ENCODE measurements at places on chromosomes 11 and 22.

DNA sequence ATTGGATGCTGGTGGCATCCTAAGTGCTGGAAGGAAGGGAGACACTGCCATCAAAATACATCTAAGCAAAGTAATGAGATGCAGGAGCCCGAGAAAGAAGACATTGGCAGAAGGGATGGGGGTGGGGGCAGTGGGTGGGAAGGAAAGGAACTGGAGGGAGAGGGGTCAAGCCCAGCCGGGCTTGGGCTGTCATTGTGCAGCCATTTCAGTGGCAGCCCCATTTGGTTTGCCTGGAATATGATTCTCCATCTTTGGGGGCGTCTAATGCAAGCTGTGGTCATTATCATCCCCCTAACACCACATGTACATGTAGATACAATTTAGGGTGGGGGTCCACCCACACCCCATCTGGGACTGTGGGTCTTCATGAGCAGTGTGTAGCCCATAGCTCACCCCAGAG is 13.9 kb upstream of the ACCSL start:
- no peak for DNase-seq

DNA sequence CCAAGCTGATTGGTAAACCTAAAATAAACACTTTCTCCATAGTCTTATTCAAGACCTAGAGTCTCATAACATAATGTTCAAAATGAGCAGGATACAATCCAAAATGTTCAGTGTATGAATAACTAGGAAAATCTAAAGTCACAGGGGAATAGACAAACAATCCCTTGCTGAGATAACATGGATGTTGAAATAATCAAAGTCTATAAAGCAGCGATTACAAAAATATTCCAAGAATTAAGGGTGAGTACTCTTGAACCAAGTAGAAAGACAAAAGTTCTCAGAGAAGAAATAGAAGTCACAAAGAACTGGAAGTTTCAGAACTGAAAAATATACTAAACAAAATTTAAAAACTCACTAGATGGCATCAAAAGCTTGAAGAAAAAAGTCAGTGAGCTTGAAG is 561.0 kb downstream of the INSC start:
- no peak for DNase-seq

- DNase-seq, result no peak
Measured at GRCh38 chr11:110454609-110455008, 24.9 kb downstream of the FDX1 start.

- no peak for DNase-seq
Measured at GRCh38 chr11:30585892-30586250, 282 bp downstream of the MPPED2 start.

DNA sequence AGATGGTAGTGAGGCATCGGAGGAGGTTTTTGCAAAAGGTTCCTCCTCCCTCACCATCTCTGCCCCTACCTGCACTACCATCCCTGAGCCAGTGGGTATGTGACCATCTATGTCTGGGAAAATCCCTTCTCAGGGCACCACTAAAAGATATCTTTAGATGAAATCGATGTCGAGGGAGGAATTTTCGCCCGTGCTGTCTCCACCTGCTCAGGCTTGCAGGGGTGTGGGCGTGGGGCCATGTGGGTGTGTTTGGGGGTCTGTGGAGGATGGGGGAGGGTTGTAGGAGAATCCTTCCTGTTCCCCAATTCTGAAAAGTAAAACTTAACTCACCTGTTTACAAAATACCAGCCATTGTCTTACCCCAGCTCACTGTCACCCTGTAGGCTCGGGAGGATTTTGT is 12.4 kb downstream of the MPPED1 start:
- no peak for DNase-seq

- DNase-seq, result no peak
Measured at GRCh38 chr22:24894998-24895397, 51.5 kb downstream of the LHFPL7 start.

GRCh38 chr11:59660621-59661020 is 8.2 kb downstream of the PATL1 start:
- DNase-seq, result no peak

- no peak for DNase-seq
Measured at GRCh38 chr11:4862447-4863236, 13.6 kb upstream of the OR51S1 start.

DNA sequence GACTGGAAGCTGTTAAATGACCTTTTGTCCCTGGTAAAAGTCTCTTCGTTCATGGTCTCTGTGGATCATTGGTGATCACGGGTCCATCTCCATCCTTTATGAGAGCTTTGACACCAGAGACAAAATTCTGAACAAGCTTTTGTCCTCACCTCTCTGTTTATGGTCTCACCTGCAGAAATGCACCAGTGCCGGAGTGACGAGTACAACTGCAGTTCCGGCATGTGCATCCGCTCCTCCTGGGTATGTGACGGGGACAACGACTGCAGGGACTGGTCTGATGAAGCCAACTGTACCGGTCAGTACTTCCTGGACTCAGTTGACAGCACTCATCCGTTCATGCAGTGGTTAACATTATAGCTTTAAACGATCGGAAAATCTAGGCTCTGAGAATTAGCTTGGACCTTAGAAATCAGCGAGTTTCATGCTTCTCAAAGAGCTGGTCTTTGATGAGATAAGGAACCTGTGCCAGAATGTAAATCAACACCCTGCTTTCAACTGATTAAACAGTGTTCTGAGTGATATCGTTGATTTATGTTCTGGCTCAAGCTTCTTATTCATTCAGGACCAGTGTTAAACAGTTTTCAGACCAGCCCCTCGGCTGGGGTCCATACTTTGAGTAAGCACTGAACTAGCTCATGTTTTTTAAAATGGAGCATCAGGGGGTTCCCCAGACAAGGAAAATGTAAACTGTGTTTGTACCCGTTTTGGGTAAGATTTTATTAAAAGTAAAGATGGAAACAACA is 124.5 kb upstream of the SORL1-AS1 start:
- no peak for DNase-seq

DNA sequence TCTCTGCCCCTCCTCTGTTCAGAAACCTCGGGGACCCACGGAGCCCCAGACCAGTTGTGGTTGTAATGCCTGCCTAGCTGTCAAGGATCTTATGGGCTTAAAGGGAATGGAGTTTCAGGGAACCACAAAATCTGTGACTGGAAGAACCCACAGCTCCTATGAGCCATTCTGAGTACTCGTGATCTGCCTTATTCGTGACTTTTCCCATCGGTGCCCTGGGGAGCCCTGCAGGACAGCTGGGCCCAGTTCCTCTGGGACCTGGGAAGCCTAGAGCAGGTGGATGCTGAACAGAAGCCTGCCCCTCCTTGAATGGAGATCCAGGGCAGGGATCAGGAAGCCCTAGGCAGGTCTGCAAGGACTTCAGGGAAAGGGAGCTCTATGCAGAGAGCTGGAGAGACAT is 42.1 kb upstream of the TTC12 start:
- no peak for DNase-seq

- no peak for DNase-seq
Measured at GRCh38 chr11:9762531-9762930, 98.7 kb downstream of the SWAP70 start.

DNA sequence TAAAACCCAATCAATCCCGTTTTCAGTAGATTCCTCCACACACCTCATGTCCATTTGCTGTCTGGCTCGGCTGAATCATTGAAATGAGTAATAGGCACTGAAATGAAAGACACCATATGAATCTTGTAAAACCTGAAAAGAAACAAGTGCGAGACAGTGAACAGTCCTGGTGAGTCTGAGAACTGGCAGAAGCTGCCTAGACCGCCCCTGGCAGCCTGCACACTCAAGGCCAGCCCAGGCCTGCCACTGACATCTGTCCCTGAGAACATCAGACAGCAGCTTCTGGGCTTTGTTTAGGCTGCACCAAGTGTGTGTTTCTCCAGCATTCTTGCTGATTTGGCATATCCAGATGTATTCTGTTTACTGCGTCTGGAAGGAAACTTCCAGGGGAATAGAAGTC is 44.8 kb downstream of the ENDOD1 start:
- no peak for DNase-seq

DNA sequence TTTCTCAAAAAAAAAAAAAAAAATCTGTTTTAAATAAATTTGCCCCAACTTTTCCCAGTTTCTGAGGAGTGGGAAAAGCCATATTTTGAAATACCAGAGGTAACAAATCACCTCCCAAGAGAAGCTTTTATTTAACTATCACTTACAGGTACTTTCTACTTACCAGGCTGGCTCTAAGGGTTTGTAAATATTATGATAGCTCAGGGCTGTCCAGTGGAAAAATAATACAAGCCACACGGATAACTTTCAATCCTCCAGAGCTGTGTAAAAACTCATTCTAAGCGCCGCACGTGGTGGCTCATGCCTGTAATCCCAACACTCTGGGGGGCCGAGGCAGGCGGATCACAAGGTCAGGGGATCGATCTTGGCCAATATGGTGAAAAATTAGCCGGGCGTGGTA is 5.6 kb upstream of the SEC14L4 start:
- no peak for DNase-seq

DNA sequence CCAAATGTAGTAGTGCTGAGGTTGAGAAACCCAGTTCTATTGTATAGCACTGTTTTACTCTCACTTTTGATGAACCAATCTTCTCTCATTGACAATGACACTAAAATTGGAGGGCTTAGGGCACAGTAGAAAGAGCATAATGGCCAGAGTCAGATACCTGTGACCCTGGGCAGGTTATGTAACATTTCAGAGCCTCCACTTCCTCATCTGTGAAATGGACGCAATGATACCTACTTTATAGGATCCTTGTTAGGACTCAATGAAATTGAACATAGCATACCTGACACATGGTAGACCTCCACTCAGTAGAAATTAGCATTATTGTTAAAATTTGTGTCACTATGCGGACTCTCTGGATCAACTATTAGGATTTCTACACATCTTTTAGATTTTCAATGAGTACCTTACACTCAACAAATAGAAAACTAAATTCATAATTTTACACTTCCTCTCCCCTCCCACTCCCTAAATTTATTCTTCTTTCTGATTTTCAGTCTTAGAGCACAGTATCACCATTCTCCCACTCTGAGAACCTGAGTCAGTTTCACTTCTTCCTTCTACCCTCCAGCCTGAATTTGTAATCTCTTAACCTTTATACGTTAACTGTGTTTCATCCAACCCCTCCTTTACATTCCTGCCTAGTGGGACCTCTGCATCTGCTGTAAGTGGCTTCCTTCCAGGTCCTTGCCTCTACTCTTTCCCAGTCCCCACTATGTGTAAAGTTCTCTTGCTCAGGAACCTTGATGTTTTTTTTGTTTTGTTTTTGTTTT is 78.3 kb downstream of the MICAL2 start:
- DNase-seq, result no peak

- no peak for DNase-seq
Measured at GRCh38 chr11:58977470-58977869, 38.2 kb downstream of the GLYATL1 start.

DNA sequence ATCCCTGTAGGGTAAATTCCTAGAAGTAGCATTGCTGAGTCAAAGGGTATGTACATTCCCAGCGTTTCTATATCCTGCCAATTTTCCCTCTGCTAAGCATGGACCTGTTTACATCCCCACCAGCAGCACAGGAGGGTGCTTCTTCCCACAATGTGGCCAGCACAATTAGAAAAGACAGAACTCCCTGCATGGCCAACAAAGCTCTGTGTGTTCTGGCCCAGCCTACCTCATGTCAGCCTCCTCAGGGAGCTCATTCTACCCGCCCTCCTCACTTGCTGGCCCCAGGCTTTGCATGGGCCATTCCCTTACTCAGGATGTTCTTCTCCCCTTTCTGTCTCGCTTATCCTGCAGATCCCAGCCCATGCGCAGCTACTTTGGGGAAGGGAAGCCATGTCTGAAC is 186.1 kb downstream of the DSCAML1 start:
- DNase-seq, result no peak

Data from SK-N-MC (cell line).